ENCODE measurements at places on chromosomes 3 and 15. TPM values are rescaled to one million over a fixed set of nuclear protein-coding genes. Genes with fewer than 3 reads are reported as not detected.

Gene DOCK3
- 0.38 TPM for total RNA-seq

Gene NANOGP8
- not detected for total RNA-seq

Gene OR5K2
- total RNA-seq: not detected

Gene FOXL2NB
- 1.0 TPM for total RNA-seq

Gene FBLN2
- 1.7 TPM for total RNA-seq

Gene HRG
- total RNA-seq: not detected

All from A549 treated with AZD2906 at 1 μM for 4 hours (cell line).